ENCODE measurements at places on chromosomes 7 and 10.
A peak's percentile ranks its signal among the peaks of the same experiment; 100 is the strongest.

- peak; percentile 70 for DNase-seq
Observed at GRCh38 chr7:134891262-134891695, 95.0 kb upstream of the AGBL3 start.

GRCh38 chr7:157664871-157665633 is 328.2 kb downstream of the DNAJB6 start:
- no peak for DNase-seq

DNA sequence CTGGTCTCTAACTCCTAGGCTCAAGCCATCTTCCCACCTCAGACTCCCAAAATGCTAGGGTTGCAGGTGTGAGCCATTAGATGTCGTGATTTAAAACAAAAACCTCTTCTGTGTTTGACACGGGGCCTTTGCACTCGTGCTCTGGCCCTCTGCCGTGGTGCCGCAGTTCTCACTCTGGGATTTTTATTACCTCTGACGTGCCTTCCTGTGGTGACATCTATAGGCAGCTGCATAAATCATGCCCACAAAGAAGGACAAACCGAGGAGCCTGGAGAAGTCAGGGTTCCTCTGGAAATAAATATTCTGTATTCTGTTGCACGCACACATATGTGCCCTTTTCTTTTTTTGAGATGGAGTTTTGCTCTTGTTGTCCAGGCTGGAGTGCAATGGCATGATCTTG is 25.9 kb upstream of the OCM start:
- no peak for DNase-seq

- DNase-seq: no peak
Observed at GRCh38 chr10:129161150-129161549, 305.9 kb upstream of the MGMT start.

GRCh38 chr7:140570120-140570519 is 70.5 kb downstream of the DENND2A start:
- DNase-seq: no peak

DNA sequence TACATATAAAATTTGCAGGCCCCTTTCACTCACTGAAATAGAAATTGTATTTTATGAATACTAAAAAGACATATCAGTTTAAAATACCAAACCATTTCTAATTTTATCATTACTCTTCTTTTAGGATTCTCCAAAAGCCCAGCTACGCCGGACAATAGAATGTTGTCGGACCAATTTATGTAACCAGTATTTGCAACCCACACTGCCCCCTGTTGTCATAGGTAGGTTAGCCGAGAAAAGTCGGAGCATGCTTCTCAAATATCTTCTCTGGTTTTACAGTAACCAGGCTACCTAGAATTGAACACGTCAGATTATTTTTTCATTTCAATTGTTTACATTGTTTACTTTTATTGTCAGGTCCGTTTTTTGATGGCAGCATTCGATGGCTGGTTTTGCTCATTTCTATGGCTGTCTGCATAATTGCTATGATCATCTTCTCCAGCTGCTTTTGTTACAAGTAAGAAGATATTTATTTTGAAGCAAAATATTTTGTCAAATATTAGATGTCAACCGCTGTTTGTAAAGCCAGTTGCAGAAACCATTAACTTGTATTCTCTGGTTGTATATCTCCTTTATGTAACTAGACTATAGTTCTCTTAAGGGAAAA is 57.6 kb downstream of the MMRN2 start:
- DNase-seq: peak; percentile 36

DNA sequence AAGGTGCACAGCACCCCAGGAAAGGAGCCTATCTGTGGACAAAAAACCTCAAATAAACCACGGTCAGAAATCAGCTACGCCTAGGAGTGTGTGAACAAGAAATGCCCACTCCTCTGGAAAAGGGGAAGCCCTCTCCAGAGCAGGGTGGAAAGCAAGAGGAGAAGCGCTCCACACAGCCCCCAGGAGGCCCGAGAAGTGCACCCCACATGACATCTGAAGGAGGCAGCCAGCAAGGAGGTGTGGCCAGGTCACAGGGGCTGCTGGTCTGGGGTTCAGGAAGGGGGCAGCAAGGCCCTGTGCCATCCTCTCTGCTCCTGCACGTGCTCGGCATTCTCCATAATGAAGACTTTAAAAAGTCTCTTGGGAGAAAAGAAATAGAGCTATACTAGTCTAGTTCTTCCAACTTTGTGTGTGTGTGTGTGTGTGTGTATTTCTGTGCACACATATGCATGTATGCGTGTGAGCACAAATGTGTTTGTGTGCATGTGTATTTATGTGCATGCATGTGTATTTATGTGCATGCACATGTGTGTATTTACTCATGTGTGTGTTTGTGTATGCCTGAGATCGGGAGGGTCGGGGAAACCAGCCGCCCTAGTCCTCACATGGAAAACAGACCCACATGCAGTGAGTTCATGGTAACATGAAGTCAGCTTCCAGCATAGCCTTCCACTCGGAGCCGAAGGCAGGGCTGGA is 76.5 kb downstream of the TNS3 start:
- no peak for DNase-seq
